Activated CD4-positive, alpha-beta T cell treated with anti-CD3 and anti-CD28 coated beads, Interleukin-2, amount 50 U/mL, for 24 hours (primary cell): ENCODE measurements at places on chromosomes 13 and 19.

DNA sequence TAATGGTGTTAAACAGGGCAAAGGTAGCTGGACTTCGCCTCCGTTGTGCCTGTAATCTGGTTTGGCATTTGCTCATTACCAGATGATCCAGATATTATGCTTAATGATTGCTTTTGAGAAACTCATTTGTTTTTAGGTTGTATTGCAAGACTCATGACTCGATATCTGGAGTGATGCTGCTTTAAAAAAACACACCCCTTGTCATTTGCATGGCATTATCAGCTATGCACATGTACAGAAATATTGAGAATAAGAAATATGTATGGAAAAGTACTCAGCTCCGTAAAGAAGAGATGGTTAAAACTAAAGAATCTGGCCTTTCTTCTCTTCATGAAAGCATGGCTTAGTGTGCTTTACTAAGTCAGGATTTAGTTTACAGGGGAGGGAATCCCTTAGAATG lies 95.0 kb downstream of the ARHGEF7 start:
- no peak for DNase-seq

- no peak for DNase-seq
Observed at GRCh38 chr19:18756896-18757295, 34.2 kb downstream of the COMP start.

DNA sequence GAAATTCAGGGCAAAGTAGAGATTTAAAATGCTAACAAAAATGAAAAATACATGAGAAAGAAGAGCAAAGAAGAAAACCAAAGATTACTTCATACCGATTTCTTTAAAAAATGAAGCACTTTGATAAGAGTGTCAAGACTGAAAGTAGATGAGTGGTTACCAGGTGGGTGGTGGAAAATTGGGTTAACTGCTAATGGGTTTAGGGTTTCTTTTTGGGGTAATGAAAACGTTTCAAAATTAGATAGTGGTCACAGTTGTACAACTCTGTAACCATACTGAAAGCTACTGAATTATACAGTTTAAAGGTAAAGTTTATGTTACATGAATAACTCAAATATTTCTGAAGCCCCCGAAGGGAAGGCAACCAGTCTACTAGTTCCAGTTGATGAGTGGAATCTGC lies 179.4 kb downstream of the NDFIP2 start:
- DNase-seq: no peak

GRCh38 chr13:65875031-65875430 lies 1355.1 kb downstream of the PCDH9 start:
- no peak for DNase-seq

DNA sequence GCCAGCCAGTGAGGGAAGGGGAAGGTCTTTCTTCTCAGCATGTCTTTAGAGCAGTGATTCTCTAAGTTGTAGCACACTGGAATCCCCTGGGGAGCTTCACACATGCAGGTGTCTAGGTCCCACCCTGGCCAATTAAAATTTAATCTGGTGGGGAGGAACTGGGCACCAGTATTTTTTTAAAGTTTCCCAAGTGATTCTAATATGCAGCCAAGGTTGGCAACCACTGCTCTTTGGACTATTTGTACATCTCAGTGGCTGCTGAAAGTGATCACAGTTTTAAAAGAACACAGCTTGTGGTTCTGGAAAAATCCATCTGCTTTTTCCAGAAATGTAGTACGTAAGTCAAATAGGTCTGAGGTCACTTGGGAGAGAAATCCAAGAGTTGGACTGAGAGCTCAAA lies 10.7 kb upstream of the KATNAL1 start:
- DNase-seq: no peak

DNA sequence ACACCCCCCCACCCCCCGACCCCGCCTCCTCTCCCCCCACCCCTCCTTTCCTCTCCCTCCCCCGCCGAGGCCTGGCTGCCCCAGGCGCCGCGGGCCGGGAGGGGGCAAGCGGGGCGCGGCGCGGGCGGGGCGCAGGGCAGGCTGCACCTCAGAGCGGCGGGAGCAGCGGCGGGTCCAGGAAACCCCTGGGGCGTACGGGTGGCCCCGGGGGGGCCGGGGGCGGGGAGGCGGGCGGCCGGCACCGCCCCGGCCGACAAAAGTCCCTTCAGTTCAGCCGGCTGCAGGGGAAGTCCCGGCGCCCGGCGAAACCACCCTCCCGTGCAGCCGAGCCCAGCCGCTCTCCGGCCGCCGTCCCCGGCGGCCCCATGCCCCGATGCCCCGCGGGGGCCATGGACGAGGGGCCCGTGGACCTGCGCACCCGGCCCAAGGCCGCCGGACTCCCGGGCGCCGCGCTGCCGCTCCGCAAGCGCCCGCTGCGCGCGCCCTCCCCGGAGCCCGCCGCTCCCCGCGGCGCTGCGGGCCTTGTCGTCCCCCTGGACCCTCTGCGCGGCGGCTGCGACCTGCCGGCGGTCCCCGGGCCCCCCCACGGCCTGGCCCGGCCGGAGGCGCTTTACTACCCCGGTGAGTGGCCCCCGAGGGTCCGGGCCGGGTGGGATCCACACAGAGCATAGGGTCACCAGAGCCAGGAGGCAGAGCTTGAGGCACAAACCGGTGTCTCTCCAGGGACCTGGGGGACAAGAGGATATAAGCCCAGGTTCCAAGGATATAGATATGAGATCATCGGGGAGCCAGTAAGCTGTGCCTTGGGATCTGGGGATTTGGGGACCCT lies at the start of gene BCL3:
TSS of gene BCL3 (plus strand) at position 283 of the 829 bp plus-strand sequence. CDS start at position 366, 83 bp downstream.
- no peak for DNase-seq

DNA sequence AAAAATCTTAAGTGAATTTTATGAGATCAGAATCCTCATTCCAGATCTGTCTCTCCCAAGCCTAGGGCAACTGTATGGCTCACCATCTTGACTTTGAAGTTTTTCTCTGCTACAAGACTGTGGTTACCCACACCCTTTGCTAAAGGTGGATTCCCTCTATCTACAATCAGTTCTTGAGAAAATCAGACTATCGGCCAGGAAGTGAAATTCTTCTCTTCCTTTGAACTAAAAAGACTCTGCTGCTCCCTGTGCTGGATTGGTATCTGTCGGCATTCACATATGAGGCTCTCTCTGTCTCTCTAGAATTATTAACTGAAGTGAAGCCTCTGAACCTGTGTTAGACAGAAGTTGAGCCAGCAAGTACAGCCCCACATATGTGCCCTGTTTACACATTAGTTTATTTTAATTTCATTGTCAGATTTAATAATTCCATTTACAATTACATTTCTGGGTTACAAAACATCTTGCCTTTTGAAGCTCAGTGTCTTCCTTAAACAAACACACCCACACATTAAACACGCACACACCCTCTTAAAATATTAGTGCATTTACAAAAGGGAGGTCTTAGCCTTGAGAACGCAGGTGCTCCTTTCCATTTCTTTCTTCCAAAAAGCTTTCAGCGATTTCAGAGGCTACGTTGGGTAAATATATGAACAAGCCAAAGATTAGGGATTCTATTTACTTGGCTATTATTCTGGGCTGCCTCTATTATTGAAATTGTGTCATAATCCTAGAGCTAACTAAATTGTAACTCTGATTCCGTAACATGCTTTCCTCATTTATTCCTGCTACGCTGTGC lies 145.7 kb downstream of the MIPEP start:
- DNase-seq: peak; percentile 16

DNA sequence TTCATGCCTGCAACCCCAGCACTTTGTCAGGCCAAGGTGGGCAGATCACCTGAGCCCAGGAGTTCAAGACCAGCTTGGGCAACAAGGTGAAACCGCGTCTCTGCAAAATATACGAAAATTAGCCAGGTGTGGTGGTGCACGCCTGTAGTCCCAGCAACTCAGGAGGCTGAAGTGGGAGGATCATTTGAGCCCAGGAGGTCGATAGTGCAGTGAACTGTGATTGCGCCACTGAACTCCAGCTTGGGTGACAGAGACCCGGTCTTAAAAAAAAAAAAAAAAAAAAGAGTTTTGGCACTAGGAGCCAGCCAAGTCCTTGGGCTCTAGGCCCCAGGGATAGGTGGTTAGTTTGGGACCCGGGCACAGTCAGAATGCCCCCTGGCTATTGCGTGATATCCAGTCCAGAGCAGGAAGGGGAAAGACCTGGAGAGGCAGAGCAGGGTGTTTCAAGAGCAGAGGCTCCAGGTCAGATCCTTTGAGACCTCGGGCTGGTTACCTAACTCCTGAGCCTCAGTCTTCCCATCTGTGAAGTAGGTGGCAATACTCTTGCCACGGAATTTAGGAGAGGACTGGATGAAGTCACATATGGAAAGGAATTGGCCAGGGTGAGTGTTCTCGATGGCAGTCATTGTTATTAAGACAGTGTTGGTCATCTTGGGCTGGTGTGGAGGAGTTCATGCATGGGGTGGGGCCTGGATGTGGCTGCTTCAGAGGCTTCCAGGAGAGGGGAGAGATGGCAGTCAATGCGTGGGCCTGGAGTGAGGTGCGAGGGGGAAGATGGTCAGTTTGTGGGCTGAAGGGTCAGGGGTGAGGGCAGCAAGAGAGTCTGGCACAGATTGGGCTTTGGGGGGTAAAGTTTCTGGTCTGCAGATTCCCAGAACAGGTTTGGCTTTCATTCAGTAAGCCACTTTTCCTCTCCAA lies 2.8 kb downstream of the PPP1R37 start:
- no peak for DNase-seq

- DNase-seq: no peak
Observed at GRCh38 chr19:35222373-35223015, 6.0 kb downstream of the FAM187B start.

- no peak for DNase-seq
Observed at GRCh38 chr13:31367410-31367809, 167.6 kb downstream of the B3GLCT start.

GRCh38 chr13:113443991-113444390 lies 9.3 kb downstream of the ADPRHL1 start:
- DNase-seq: no peak

- no peak for DNase-seq
Observed at GRCh38 chr13:50892210-50892944, 17.2 kb upstream of the RNASEH2B start.
